ENCODE measurements at places on chromosomes 3 and 15.

DNA sequence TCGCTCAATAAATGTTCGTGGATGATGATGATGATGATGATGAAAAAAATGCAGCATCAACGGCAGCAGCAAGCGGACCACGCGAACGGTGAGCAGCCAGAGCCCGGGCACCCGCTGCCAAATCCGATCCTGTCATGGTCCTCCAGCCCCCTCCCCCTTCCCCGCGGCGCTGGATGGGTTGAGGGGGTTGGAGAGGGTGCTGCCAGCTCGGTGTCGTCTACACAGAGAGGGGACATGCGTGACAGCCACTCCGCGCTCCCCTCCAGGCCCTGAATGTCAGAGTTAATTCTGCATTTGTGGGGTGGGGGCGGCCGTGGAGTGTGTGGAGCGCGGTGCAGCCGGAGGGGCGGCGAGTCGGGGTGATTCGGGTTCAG, 722 bp downstream of the CACNA1D start:
- no peak for DNase-seq

DNA sequence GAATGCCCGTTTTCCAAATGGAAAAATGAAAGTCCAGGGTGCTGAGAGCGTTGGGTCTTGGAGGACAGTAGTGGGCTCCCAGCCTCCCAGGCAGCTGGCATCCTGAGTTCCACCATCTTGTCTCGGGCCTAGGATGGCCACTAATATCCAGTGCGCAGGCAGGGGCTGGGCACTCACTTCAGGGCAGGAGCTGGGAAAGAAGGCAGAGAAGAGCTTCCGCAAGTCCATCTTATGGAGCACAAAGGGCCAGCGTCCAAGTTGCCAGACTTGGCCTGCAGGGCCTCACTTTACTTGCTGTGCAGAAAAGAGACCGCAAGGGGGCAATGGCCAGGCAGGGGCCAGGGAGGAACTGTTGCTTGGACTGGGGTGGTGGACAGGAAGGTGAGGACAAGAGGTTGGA, 46.1 kb downstream of the IQSEC1 start:
- no peak for DNase-seq

DNA sequence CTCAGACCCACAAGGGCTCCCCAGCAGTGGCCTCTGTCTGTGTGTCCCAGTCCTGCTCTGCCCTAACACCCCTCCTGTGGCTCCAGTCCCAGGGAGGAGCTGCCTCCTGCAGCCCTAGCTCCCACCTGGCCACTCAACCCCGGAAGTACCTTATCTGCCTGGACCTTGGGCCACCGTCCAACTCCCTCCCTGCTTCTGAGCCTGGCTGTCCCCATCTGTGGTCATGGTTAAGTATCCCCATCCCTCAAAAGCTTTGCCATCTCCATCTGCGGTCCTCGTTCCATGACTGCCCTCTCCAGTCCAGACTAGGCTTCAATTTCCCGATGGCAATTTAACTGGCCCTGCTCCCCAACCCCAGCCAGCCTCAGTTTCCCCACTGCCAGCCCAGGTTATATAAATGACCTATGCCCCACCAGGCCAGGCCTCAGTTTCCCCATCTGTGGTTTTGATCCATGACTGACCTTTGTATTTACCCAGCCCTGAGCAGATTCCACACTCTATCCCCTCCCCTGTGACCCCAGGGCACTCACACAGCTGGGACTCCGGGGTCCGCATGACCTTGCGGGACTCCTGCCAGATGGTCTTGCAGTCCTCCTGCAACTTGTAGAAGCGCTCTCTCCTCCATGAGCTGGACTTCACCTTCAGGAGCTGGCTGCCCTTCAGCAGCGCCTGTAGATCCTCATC, 9.6 kb downstream of the PLCD1 start:
- no peak for DNase-seq

GRCh38 chr3:196886144-196886543, 18.4 kb downstream of the SENP5 start:
- no peak for DNase-seq

DNA sequence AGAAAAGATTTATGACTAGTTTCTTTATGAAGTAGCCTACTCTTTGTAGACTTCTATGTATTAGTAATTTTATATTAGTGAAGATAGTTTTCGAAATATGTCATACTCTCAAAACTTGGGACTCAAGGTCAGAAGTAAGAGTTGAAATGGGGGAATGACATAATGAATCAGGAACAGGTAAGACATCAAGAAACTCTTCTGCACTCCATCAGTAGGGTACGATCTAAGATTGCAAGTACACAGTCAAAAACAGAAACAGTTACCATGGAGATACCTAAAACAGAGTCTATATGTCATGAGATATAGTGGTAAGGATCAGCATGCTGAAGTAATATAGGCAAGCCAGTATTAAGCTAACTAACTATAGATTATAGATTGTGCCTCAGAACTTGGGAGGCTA, 187.0 kb upstream of the MLF1 start:
- DNase-seq = no peak

DNA sequence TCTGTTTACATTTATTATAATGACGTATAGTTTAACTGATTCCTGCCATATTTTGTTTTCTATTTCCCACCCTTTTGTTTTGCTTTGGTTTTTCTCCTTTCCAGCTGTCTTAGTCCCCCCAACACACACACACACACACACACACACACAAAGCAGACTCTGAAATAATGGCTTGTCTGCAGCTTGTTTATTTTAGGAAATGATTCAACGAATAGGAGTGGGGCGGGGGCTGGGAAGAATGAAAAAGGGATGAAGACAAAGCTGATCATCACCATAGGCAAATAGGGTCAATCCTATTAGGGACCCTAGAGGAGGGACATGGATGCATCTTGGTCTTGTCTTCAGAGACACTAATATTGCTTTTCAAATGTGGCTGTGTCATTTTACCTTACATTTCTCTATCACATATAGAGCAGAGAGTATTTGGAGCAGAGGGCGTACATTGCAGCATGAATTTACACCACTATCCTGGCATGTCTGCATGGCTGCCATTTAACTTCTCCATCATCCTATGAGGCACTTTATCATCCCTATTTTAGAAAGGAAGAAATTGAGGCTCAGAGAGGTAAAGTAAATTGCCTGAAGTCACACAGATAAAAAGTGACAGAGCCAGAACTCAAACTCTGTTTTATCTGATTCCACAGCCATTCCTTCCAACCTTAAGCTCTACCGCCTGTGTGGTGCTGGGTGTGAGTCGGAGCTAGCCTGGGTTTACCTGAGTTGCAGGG, 147.2 kb upstream of the TPM1 start:
- no peak for DNase-seq
